ENCODE measurements at places on chromosomes 12 and 14.

DNA sequence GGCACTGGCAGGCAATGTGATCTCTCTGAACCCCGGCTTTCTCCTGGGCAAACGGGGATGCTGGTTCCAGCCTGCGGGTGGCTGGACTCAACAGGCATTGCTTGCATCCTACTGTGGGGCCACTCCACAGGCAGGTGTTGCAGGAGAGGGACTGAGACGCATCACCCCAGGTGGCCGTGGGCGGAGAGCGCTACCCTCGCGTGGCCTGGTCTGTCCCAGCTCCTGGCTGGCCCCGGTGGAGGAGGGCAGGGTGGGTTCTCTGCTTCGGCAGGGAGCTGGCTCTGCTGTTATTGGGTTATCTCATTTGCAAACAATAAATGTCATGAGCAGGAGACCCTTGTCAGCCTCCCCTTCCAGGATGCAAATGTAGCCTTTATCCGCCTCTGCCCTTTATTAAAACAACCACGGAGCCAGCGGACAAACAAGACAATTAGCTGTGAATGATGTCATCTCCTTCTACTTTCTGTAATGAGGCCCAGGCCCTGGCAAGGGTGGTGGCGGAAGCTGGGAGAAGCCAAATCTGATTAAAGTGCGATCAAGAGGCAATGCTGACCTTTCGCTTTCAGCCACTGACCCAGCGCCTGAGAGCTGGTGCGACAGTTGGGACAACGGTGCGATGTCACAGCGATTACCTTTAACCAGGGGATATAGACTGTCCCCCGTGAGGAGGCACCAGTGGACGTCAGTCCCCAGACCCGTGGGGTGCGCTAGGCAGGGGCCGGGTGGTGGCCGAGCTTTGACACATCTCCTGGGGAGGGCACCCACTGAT, 161.8 kb downstream of the KIF26A start:
- DNase-seq: no peak

DNA sequence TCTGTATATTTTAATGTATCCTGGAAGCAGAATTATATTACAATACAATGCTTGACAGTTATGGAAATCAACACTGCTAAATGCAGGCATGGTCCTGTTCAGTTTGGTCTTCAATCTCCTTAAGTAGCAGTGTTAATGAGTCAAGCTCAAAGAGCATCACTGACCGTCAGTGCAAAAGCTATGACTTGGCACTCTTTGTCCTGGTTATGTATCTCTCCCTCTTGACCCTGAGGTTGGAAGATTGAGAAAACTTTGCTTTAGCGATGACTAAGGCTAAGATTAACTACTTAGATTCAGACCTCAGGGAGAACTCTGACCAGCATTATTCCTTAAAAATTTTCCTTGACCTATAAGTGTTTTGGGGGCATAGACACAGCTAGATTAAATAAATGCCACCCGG, 10.9 kb downstream of the CLEC7A start:
- DNase-seq: peak; percentile 57

DNA sequence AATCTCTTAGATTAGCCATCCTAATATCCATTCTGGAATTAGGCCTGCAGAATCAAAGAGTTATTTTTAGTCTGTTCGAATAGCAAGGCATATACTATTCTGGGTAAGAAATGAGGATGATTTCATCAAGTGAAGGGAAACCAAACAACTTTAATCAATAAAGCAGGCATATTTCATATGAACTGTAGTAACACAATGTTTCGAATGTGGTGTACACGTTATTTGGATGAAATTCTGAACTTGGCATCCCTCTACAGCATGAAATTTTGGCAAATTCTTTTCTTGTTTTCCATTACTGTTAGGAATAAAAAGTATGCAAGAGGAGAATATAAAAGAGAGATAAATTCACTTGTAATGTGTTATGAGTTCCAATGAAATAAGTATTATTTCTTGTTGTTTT, 1233.3 kb upstream of the SEL1L start:
- DNase-seq: no peak

- DNase-seq: no peak
These were observed 52.9 kb downstream of the SERPINA3 start for GRCh38 chr14:94665121-94665520.

DNA sequence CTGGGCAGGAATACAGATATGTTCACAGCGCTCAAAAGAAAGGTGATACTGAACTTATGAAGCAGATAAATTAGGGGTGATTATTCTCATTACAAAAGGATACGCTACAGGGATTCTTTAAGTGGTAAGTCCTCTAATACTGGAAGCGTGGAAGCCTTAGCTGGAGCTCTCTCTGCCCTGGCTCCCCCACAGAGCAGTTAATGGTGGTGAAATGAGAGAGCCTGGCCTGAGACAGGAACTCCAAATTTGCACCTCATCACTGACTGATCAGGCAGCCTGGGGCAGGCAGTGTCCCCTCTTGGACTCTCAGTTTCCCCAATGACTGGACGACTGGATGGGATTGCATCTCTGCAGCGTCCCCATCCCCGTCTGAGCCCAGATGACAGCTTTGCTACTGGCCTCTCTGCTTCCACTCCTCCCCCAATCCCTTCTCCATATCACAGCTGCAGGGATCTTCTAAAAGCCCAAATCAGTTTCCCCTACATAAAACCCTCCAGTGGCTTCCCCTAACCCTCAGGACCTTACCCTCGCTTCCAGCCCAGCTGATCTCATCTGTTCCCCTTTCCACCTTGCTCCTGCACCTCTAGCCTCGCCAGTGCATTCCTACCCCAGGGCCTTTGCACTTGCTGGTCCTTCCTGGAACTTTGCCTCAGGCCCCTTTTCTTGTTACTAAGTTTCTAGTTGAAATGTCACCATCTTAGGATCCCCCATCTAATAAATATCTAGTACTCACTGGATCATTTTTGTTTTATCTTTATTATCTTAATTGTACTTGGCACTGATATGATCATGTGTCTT, 171.7 kb upstream of the LHX5 start:
- DNase-seq: no peak

DNA sequence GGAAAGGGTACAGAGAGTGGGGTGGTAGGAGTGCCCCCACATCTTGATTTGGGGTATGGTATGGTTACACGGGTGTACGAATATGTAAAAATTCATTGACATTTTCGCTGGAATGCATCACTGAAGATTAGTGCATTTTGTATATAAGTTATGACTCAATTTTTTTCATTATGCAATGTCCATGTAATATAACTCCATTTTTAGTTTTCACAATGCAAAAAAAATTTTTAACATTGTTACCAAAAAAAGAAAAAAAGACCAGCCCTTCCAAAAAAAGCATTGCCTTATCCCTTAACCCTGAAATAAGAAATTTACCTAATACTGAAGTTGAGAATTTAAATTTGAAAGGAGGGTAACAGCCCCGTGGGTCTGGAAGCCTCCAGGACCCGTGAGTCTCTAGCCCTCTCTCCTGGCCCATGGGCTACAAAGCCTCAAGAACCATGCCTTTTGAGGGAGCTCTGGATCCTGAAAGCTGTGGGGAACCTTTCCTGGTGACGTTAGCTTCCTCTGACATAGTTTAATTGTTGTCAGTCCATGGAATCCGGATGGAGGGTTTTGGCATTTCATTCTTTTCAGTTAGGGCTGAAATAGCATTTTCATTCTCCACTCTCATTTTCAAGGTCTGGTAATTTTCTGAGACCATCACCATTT, 55.6 kb upstream of the ACTN1 start:
- DNase-seq: no peak

DNA sequence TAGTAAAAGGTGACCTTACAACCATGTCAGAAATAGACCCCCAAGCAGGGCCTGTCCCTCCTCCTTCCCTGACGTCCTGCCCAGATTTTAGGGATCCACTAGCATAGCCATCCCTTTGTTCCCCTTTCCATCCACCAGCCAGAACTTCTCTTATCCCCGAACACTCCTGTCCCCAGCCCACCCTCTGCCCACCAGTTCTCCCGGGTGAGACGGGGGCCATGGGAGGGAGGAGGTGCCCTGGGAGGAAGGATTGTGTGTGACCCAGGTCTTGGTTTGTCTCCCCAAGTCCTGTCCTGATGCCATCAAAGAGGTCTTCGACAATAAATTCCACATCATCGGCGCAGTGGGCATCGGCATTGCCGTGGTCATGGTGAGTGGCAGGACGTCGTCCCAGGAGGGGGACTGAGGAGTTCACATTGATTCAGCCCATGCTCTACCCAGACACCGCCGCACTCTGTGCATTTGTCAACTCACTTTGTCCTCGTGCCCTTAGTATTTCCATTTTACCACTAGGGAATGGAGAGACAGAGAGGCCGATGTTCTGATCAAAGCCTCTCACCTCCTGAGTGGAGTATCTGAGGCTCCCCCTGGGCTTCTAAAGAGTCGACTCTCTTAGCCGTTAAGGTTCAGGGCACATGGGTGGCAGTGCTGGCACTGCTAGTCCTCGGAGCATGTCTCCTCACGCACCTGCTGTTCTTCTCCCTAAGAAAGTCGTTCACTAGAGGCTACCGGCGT, 35.9 kb downstream of the CD9 start:
- no peak for DNase-seq

GRCh38 chr12:66197495-66197921, 8.5 kb downstream of the IRAK3 start:
- DNase-seq: no peak

GRCh38 chr12:14900521-14901227, 15.0 kb upstream of the MGP start:
- no peak for DNase-seq

- DNase-seq: no peak
These were observed 69.2 kb downstream of the NOVA1 start for GRCh38 chr14:26528415-26529182.

DNA sequence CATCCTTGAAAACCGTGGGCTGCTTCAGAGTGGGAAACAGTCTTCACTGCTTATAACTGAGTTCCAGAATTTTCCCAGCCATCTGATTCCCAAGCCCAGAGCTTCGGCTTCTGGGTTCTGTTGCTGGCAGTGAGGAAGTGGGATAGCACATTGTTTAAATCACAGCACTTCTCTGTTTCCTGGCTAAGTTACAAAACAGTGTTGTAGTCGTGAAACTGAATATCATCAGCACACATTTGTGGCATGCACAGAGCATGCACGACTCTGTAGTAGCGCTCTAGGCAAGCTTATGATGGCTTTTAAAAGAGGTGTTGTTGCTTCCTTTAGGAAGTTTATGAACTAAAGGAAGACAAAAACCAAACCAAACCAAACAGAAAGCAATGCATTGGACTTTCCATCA, 1005.5 kb downstream of the NRXN3 start:
- DNase-seq: no peak
